ENCODE measurements at places on chromosomes 16 and 17.

DNA sequence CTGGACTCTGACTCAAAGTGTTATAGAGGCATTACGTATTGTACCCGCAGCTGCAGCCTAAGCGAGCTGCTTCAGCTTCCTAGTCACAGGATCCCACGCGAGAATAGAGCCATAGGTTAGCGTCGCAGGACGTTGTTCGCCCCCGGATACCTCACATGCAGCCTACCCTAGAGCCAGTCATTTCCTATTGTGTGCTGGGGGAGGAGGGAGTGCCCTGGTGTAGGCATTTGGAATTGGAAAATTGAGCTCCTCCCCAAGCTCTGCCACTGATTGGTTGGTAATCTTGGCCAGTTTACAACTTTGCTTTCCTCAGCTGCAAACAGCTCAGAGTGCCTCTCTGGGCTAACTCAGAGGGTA, 530 bp downstream of the NAA60 start:
- DNase-seq: peak; percentile 30

DNA sequence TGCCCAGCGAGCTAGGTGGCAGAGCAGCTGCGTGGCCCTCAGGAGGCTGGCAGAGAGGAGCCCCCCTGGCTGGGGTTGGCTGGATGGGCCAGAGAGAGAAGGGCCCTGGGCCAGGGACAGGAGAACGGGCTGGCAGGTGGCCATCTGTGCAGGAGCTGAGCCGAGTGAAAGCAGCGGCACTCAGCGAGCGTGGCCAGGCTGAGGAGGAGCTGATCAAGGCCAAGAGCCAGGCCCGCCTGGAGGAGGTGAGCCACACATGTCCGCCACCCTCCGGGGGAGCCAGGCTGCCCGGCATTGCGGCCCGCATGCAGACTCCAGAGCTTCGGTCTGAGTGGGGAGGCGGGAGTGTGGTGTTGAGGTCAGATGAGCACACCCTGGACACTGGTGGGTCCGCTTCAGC, 2.1 kb upstream of the RAC3 start:
- no peak for DNase-seq

DNA sequence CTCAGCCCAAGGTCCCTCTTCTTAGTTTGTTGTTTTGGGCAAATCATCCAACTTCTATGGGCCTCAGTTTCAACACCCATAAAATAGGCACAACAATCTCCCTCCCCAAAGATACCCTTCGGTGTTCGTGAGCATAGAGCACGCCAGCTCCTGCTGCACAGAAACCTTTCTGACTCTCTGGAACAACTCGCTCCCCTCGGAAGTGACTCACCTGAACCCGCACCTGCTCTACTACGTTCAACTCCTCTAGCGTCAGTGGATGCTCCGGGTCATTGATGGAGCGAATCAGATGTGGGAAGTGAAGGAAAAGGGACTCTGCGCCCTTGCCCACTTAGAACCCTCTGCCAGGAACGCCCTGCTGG, 445 bp downstream of the CIAO2B start:
- DNase-seq: no peak

DNA sequence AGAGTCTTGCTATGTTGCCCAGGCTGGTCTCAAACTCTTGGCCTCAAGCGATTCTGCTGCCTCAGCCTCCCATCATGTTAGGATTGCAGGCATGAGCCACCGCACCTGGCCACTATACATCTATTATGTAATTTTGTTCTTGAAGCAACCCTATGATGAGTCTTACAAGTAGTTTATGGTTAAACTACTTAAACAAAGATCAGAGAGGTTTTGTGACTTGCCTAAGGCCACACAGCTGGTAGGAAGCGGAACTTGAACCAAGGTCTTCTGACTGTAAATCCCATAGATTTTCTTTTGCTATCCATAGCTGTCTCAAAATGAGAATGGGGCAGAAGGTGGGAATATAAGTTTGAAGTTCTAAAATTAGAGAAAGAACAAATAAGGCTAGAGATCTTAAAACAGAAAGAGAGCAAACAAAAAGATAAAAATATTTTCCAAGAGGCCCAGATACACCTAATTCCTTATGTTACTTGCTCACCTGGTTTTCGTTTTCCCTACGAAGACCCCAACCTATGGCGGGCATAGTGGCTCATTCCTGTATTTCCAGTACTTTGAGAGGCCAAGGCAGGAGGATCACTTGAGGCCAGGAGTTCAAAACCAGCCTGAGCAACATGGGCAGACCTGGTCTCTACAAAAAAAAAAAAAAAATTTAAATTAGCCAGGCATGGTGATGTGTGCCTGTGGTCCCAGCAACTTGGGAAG, 32.4 kb downstream of the VWA3A start:
- no peak for DNase-seq

DNA sequence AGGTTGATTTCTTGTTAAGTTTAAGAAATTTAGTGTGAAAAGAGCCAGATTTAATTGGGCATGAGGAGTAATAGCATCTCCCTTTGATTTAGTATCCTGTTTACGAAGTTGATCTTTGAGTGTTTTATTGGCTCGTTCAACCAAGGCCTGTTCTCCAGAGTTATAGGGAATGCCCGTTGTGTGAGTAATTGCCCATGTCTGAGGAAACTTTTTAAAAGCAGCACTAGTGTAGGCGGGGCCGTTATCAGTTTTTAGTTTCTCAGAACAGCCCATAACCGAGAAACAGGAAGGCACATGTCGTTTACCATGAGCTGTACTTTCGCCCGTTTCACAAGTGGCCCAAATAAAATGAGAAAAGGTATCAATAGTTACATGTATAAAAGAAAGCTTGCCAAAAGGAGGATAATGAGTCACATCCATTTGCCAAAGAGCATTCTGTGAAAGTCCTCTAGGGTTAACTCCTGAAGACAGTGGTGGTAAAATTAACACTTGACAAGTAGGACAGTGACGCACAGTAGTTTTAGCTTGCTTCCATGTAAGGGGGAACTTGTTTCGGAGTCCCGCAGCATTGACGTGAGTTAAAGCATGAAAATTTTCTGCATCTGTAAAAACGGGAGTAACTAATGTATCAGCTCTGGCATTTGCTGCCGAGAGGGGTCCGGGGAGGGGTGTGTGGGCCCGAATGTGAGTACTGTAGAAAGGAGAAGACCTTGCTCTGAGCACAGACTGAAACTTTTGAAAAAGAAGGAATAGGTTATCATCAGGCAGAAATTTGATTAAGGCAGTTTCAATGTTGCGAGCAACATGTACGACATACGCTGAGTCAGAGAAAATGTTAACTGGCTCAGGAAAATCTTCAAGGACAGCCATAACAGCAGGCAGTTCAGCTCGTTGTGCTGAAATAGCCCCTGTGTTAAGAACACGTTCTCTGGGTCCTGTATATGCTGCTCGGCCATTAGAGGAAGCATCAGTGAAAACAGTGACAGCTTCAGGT, 18.5 kb upstream of the KCTD5 start:
- no peak for DNase-seq

- DNase-seq: no peak
Observed at GRCh38 chr17:52995147-52995546, 827.6 kb upstream of the KIF2B start.

DNA sequence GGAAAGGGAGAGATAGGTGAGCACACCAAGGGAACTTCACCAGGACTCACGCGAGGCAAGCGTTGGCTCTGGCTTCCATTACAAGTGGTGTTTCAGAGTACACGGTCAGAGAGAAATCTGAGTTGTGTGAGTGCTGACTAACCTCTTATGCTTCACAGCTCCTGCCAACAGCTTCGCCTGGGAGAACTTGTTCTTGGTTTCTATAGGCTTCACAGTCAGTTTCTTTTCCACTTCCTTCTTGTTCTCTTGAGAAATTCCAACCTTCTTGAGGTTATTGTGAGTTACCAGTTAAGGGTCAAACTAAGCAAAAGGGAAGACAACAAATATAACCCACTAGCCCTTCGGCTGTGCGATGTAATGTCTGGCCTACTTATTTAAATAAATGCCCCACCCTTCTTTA, 18.9 kb downstream of the PSME3IP1 start:
- DNase-seq: peak; percentile 60

DNA sequence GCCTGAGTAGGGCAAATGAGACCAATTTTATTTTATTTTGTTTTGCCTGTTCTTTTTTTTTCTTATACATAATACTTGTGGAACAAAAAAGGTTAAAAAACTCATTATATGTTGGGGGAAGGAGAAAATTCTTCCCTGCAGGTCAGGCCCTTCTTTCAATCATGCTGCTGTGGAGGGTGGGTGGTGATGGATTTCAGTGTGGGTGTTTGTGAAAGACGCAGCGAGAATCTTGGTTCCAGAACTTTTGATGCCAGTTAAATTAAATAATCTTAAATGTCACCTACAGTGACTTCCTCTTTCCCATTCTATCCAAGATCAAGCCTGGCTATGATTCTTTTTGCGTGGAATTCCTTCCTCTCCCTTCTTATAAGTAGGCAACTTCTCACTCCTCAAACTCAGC, 595.8 kb upstream of the EEF2KMT start:
- no peak for DNase-seq

DNA sequence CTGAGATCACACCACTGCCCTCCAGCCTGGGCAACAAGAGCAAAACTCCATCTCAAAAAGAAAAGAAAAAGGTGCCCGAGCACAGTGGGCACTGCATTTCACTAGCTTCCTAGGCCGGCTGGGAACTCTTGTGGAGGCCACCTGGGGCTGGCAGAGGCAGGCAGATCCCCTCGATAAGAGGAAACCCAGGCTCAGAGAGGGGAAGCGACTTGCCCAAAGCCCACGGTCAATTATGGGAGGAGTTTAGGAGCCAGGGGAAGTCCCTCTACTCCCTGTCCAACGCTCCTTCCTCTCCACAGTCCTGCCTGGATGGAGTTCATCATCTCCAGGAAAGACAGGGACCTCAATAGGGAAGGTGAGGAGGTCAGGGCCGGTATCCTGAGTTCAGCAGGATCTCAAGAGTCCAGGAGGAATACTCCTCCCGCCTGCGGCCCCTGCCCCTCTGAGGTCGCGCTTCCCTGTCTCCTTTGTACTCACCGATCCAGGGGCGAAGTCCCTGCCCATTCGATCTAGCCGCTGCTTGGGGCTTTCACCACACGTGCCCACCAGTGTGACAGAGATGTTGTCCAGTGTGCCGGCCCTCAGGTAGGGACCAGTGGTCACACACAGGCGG, 841 bp downstream of the ALOXE3 start:
- no peak for DNase-seq

GRCh38 chr16:1832838-1833454, 5.9 kb downstream of the FAHD1 start:
- DNase-seq: no peak

- no peak for DNase-seq
Observed at GRCh38 chr17:44848961-44849489, 1.3 kb downstream of the HIGD1B start.

DNA sequence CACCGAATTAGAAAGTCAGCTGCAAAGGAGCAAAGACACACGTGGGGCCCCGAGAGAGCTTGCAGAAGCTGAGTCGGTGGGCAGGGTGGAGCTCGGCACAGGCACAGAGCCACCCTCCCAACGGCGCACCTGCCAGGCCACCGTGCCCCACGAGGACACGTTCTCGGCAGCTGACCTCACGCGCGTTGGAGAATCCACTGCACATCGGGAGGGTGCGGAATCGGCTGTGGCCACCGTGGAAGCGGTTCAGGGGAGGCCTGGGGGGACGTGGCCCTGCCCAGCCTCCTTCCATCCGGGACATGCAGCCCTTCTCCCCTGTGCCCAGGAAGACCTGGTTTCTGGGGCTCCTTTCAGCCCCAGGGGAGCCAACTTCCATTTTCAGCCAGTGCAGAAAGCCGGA, 20.9 kb upstream of the ZFPM1 start:
- no peak for DNase-seq

DNA sequence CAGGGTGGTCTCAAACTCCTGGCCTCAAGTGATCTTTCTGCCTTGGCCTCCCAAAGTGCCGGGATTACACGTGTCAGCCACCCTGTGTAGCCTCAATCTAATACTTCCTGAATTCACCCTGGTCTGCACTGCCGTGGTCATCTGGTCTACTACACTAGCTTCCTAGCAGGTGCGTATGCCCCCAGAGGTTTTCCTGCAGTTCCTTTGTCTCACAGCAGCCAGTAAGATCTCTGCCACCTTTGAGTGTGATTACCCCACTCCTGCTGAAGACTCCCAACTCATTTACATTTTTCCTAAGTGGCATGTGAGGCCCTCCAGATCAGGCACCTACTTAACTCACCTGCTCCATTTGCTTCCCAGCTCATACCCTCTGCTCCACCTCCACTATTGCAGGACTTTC, 5.1 kb upstream of the DDX19A start:
- no peak for DNase-seq

GRCh38 chr16:1188432-1189189, 35.7 kb downstream of the CACNA1H start:
- DNase-seq: peak; percentile 3

DNA sequence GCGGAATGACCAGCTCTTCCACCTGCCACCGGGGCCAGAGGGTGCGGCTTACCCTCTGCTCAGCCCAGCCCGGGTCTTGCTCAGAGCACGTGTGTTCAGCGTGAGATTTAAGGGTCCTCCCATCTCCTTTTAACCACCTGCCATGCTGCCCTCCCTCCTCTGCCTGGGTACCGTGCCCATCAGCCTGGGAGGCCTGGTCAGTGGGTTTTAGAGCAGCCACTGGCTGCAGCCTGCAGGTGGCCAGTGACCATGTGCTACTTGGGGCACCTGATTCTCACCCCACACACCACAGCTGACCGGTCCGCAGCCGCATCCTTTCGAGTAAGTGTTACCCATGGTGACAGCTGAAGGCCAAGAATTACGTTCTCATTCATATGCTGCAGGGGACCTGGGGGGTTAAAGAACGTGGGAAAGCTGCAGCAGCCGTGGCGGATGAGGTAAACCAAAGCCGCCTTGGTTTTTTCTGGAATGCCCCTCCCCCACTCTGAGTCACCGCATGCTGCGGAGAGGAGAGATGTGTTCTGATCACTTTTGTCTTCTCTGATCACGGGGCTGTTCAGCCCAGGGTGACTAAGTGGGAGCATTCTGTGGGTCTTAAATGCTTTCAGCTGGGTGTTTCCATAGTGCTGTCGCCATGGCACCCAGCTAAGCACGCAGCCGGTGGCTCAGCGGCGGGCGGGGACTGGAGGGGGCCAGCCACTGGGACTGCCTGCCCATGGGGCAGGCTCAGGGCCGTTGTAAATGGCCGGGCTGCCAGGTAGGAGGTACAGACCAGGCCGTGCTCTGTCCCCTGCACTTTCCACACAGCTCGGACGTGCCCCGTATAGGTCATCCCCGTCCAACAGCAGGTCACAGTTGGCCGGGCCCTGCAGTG, 59.8 kb downstream of the BAIAP2 start:
- peak; percentile 88 for DNase-seq

DNA sequence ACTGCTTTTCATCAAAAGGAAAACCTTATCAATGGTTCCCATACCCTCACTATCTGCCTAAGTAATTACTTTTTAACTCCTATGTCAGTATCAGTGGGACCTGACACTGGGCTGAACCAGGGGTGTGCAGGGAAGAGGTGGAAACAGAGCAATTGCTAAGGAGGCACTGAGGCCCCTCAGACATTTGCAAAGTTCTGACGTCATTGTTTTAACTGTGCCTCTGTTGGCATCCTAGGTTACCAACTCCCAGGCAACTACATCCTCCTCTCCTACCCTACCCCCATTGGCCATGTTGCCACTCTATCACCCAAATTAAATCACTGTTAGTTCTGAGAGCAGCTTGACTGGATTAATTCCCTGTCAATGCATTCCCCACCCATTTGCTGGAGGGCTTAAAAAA, 8.0 kb upstream of the WWOX start:
- DNase-seq: no peak

Measured in HL-60 (cell line).